ENCODE measurements at places on chromosomes 5 and 9.

DNA sequence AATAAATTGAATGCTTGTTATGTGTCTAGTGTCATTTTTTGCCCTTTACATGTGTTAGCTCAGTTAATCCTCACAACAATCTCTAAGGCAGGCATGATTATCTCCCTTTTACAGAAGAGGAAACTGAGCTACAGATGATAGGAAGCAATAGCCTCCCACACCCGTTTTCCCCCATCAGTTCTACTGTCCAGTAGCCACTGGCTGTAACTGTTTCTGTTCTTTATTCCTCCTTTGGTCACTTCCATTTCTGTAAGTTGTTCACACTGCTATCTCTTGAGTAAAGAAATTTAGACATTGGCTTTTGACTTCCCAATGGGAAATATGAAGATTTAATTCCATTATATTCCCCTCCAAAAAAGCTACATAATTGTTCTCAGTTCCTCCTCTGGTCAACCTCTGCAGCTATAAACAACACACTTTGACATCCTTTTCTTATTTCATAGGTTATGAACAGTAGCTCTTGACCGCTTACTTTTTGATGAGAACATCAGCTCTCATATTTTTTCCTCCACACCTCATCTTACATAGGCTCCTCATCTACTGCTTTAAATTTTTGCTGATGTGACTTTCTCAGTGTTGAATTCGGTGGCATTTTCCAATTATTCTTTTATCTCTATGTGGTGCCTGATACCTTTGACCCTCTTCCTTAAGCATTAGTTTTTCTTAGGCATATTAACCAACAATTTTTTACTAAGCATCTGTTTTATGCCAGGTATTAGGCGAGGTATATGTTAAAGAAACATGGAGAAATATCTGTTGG lies 21.4 kb downstream of the SPZ1 start:
- no peak for DNase-seq

- no peak for DNase-seq
Observed at GRCh38 chr9:111961575-111961974, 65.0 kb downstream of the UGCG start.

GRCh38 chr5:54656261-54656728 lies 138.7 kb downstream of the SNX18 start:
- peak; percentile 82 for DNase-seq

GRCh38 chr9:98656511-98656910 lies 52.2 kb downstream of the GABBR2 start:
- DNase-seq, result no peak

DNA sequence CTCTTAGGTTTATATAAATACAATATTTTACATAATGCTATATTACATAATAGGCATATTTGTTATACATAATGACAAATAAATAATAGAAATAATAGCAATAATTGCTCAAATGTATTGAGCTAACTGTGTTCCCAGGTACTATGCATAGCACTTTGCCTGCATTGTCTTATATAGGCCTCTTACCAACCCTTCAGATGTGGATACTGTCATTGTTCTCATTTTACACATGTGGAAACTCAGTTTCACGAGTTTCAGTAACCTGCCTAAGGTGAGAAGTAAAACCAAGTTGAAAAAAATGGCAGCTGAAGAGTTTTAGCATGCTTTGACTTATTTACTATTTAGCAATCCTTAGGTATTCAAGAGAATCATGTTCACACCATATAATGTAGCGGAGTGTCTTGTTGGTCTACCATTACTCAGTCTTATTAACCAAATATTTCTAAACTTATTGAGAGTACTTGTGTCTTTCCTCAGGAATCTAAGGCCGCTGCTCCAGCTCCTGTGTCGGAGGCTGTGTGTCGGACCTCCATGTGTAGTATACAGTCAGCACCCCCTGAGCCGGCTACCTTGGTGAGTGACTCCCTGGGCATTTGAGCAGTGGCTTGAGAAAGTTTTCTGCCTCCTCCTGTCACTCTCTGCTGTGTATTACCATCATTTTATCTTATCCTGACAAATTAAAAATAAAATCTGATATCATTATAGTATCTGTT lies 57.5 kb downstream of the ERAP1 start:
- no peak for DNase-seq

- peak; percentile 58 for DNase-seq
Observed at GRCh38 chr5:1541702-1542400, 18.1 kb upstream of the LPCAT1 start.

- no peak for DNase-seq
Observed at GRCh38 chr5:166353580-166353979, 1937.9 kb upstream of the WWC1 start.

DNA sequence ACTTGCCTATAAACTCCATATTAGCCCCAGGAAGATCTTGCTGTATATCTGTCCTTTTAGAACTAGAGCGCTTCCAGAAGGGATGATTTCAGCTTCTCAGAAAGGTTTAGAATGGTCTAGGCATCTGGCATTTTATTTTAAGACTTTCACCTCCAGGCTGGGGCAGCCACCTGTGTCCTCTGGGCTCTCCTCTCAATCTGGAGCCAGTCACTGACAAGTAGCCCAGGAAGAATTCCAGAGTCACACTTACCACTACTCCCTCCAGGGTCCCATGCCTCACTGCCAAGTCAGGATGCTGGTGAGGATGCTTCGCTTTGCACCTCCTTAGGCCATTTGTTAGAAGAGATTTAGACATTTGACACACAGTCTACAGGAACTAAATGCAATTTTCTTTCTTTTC lies 20.8 kb downstream of the B4GALT1 start:
- no peak for DNase-seq

DNA sequence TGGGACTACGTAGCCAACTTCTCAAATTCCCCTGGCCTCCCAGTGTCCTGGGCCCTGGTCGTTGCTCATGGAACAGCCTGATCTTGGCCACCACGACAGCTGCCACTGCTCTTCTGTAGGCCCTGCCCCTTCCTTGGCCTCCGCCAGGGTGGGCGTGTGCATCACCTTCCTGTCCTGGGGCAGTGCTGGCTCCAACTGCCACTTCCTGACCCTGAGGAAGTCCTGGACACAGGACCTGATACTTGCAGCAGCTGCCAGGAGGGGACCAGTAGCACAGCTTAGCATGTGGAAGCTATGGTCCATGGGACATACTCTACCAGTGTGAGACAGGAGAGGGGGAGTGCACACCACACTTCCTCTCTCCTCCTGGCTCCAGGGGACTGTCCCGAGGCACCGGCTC lies 145.2 kb downstream of the TENT4A start:
- no peak for DNase-seq

- no peak for DNase-seq
Observed at GRCh38 chr9:1771094-1771789, 243.9 kb upstream of the SMARCA2 start.
